Spleen (tissue), 13 donors: ENCODE measurements at places on chromosomes 13 and 19. TPM values are rescaled to one million over a fixed set of nuclear protein-coding genes. Genes with fewer than 3 reads are reported as not detected.

GRCh38 chr13:69213396-69213795 lies 894.2 kb upstream of the ATXN8OS start:
- DNase-seq, result no peak
- H3K27me3 ChIP-seq, result no peaks in the 10 kb centered on the region
- no peak overlapping the region for H3K27ac ChIP-seq
- no peak overlapping the region for H3K4me3 ChIP-seq

DNA sequence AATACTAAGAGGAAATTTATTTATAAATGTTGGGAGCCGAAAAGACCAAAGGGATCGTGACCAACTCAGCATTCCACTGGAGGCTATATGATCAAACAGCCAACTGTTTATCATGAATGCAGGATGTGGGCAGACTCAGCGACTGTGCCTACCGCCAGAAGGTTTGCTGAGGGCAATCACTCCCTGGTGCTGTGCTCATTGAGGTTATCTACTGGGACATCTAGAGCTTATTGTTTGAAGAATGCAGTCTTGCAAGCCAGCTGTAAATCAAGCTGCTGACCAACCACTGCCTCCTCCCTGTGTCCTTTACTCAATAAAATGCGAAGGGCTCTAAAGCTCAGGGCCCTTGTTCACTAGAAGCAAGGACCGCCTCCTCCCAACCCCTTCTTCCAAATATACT lies 8.5 kb upstream of the XPO4 start:
- H3K27me3 ChIP-seq, result no peaks in the 10 kb centered on the region
- H3K36me3 ChIP-seq, result no peaks in the 10 kb centered on the region
- H3K4me3 ChIP-seq, result no peak overlapping the region
- DNase-seq, result no peak
- H3K4me1 ChIP-seq, result no peaks in the 10 kb centered on the region

DNA sequence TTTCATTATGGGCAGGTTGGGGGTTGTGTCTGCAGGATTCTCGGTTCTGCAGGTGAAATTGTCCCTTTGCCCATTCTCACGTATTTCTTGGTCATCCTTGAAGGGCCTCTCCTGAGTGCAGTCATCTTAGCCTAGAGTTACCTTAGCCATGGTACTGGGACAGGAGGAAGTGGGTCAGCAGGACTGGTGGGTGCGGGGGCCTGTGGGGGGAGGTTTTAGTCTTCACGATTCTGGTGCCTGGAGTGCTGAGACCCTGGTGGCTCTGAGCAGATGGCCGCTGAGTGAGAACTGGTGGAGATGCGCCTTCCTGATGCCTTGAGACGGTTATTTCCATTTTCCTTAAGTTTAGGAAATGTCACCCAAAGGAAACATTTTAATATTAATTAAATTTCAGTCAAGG lies 11.8 kb downstream of the COL4A2 start:
- no peaks in the 10 kb centered on the region for H3K36me3 ChIP-seq
- no peak for DNase-seq
- H3K27me3 ChIP-seq, result no peaks in the 10 kb centered on the region
- H3K4me3 ChIP-seq, result no peak overlapping the region
- H3K27ac ChIP-seq, result no peak overlapping the region
- H3K4me1 ChIP-seq, result peaks cover 20% of the 10 kb centered on the region

DNA sequence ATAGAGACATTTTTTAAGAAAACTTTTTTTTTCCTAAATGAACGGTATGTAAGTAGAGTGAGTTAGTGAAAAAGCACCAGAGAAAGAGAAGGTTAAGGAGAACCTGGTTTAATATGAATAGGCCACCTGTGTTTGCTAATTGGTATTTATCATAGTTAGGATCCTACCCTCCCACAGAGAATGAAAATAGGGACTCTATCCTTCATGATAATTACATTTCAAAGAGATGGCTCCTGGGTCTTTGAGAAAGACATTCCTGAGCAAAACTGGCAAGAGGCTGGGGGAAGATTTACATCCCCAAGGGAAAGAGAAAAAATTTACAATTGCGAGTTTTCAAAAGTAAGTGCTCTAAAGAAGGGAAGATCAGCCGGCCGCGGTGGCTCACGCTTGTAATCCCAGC lies 1284.5 kb downstream of the SLITRK1 start:
- no peaks in the 10 kb centered on the region for H3K4me1 ChIP-seq
- H3K27me3 ChIP-seq, result no peaks in the 10 kb centered on the region
- H3K36me3 ChIP-seq, result no peaks in the 10 kb centered on the region
- no peak for DNase-seq

DNA sequence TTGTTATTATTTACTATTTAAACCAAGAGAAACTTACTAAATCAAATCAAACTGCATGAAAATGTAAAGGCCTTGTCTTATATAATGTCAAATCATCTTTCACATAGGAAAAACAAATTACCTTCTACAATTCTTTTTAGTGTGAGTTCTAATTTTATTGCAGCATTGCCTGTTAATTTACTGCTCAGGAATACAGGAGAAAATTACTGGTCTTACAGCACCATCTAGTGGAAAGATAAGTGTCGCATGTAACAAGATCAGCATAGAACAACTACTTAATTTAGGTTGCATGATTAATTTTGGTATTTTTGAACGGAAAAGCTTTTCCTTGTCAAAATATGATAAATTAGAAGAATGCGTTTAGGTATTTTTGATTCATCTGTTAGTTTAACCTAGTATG lies 502.7 kb downstream of the UQCRFS1 start:
- no peaks in the 10 kb centered on the region for H3K4me1 ChIP-seq
- H3K27me3 ChIP-seq, result no peaks in the 10 kb centered on the region
- H3K27ac ChIP-seq, result no peak overlapping the region
- no peaks in the 10 kb centered on the region for H3K36me3 ChIP-seq
- DNase-seq, result no peak

SOX1 gene
- not detected for total RNA-seq

DNA sequence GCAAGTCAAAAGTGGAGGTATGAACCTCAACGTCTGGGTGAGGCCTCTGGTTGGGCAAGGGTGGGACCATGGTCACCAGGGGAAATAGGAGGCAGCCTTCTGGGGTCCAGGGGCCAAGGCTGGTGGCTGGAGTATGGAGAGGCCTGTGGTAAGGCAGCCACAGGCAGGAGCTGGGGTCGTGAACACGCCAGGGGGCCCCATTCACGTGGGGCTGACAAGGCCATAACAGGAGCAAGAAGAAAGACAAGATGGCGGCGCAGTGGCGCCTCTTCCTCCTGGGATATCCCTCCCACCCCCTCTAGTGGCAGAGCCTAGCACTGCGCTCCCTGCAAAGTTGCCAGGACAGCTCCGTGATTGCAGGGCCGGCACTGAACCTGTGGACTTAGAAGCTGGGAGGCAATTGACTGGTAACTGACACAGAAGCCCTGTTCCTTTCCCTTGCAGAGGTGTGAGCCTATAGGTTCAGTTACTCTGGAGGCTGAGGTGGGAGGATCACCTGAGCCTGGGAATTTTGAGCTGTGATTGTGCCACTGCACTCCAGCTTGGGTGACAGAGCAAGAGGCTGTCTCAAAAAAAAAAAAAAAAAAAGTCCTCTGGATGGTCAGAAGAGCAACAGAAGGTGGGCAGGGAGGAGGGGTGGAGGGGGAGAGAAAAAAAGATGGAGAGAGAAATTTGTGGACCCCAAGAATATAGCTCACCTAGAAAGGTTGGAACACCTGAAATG lies 19.7 kb upstream of the EDDM13 start:
- no peak overlapping the region for H3K27ac ChIP-seq
- H3K4me1 ChIP-seq, result no peaks in the 10 kb centered on the region
- peak; percentile 92 for DNase-seq

DNA sequence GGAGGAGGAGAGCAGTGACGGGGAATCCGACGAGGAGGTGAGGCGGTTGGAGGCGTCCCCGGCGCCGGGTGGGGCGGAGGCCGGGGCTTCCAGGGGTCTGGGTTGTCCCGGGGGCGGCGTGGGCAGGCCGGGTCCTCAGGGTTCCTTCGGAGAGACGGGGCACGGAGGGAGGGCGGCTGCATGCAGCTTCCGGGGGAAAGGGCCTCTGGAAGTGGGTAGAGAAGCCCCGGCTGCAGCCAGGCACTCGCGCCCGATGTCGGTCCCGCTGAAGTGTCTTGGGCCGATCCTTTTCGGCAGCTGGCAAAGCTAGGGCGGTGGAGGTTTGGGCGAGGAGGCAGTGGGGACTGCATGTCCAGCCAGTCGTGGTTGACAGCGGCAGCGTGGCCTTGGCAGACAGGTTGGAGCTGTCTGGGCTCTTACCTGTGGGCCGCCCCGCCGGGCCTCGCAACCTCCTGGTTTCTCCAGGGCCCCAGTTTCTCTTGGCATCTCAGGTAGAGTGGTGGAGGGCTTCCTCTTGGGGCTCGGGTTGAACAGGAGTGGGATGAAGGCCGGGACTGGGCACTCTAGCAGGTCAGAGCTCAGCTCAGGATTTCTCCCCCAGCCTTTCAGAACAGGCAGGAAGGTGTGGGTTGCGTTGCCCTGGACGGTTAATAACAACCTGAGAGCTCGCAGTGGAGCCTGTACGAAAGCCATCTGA lies 690 bp downstream of the KMT2B start:
- peak; percentile 93 for DNase-seq
- H3K4me1 ChIP-seq, result peaks cover 87% of the 10 kb centered on the region
- peak overlapping the region; percentile 89 for H3K27ac ChIP-seq
- peaks cover 31% of the 10 kb centered on the region for H3K36me3 ChIP-seq
- peak overlapping the region; percentile 87 for H3K4me3 ChIP-seq

- no peaks in the 10 kb centered on the region for H3K27me3 ChIP-seq
- H3K27ac ChIP-seq, result no peak overlapping the region
- H3K36me3 ChIP-seq, result no peaks in the 10 kb centered on the region
These were observed 236.9 kb downstream of the DCT start for GRCh38 chr13:94242554-94242953.

DNA sequence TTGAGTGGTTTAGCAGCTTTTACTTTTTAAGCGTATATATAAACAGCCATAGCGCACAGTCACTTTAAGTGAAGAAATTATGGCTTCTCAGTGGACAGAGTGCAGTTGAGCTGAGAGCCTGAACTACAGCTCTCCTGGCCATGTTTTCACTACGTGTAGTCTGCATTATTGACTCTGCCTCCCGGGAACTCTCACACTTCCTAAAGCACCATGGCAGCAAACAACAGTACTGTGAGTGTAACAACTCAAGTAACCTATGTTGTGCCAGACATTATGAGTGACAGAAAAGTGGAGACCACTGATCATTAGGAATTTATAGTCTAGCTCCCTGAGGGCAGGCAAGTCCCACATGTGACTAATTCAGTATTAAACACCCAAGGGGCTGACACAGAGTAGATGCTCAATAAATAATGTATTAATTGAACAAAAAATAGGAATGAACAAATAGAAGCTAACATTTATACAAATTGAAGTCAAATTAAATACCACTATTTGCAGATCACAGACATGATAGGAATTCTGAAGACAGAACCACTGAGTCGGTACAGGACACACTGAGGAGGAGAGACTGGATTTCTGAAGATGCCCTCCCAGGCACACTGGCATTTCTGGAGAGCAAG lies 19.7 kb downstream of the EFNB2 start:
- H3K36me3 ChIP-seq, result no peaks in the 10 kb centered on the region
- no peak overlapping the region for H3K27ac ChIP-seq
- H3K27me3 ChIP-seq, result peaks cover 5% of the 10 kb centered on the region
- DNase-seq, result no peak
- no peaks in the 10 kb centered on the region for H3K4me1 ChIP-seq
- no peak overlapping the region for H3K4me3 ChIP-seq

GRCh38 chr19:17830567-17831418 lies 9.5 kb upstream of the INSL3 start:
- no peaks in the 10 kb centered on the region for H3K4me1 ChIP-seq
- H3K36me3 ChIP-seq, result peaks cover 100% of the 10 kb centered on the region
- H3K27me3 ChIP-seq, result no peaks in the 10 kb centered on the region
- DNase-seq, result no peak

DNA sequence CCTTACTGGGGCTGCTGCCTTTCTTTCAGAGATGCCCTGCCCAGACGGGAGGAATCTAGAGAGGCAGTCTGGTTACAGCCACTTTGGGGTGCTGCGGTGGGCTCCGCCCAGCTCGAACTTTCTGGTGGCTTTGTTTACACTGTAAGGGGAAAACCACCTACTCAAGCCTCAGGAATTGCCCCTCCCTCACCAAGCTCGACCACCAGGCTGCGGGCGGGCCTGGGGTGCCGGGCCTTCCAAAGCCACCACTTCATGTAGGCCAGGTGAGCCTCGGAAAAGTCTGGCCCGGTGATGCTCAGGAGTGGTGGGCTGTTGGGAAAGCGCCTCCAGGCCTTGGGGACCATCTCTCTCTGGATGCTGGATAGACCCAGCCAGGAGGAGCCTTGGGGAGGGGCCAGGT lies 218.6 kb downstream of the MTUS2 start:
- no peak overlapping the region for H3K27ac ChIP-seq
- no peaks in the 10 kb centered on the region for H3K4me1 ChIP-seq
- H3K36me3 ChIP-seq, result no peaks in the 10 kb centered on the region
- no peak for DNase-seq
- H3K4me3 ChIP-seq, result no peak overlapping the region

GRCh38 chr19:51784922-51785690 lies 9.9 kb upstream of the FPR3 start:
- no peak for DNase-seq
- H3K27ac ChIP-seq, result peak overlapping the region; percentile 65
- no peaks in the 10 kb centered on the region for H3K27me3 ChIP-seq
- H3K36me3 ChIP-seq, result no peaks in the 10 kb centered on the region

- H3K27ac ChIP-seq, result peak overlapping the region; percentile 68
- H3K27me3 ChIP-seq, result no peaks in the 10 kb centered on the region
- peak overlapping the region; percentile 74 for H3K4me3 ChIP-seq
- no peak for DNase-seq
These were observed 2.2 kb downstream of the IGFLR1 start for GRCh38 chr19:35740108-35740422.

SMARCA4 gene
- total RNA-seq, result 61.9 TPM

GRCh38 chr13:20331949-20332348 lies 99.8 kb upstream of the GJB6 start:
- H3K27me3 ChIP-seq, result peaks cover 5% of the 10 kb centered on the region
- H3K4me1 ChIP-seq, result no peaks in the 10 kb centered on the region
- no peak overlapping the region for H3K27ac ChIP-seq
- no peak overlapping the region for H3K4me3 ChIP-seq
- H3K36me3 ChIP-seq, result no peaks in the 10 kb centered on the region

GRCh38 chr19:29942404-29943261 lies 594 bp downstream of the URI1 start:
- no peaks in the 10 kb centered on the region for H3K36me3 ChIP-seq
- peak; percentile 95 for DNase-seq
- H3K4me3 ChIP-seq, result peak overlapping the region; percentile 88
- peaks cover 51% of the 10 kb centered on the region for H3K4me1 ChIP-seq
- peak overlapping the region; percentile 83 for H3K27ac ChIP-seq
- H3K27me3 ChIP-seq, result no peaks in the 10 kb centered on the region

GRCh38 chr13:78998630-78999315 lies 339.8 kb upstream of the OBI1 start:
- no peak overlapping the region for H3K27ac ChIP-seq
- no peaks in the 10 kb centered on the region for H3K36me3 ChIP-seq

DNA sequence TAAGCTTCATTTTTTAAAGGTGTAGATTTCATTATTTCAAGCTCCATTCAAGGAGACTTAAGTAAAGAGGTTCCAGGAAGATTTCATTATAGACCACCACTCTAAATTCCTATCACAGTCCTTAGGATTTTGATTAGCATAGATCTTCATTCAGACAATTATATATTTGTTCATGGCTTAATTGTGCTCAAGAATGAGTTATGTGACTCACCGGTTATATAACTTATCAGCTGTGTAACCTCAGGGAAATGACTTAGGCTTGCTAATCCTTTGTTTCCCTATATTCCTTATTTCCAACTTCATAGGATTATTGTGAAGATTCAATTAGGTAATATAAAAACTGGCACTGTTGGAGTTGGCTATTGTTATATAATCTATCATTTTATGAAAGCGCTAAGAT lies 632.8 kb upstream of the SPRY2 start:
- H3K27ac ChIP-seq, result no peak overlapping the region
- DNase-seq, result no peak
- H3K4me3 ChIP-seq, result no peak overlapping the region
- H3K36me3 ChIP-seq, result no peaks in the 10 kb centered on the region
- H3K4me1 ChIP-seq, result peaks cover under 1% of the 10 kb centered on the region

KBTBD7 gene
- total RNA-seq, result 14.9 TPM
